ENCODE measurements at places on chromosomes 1 and 21. TPM values are rescaled to one million over a fixed set of nuclear protein-coding genes. Genes with fewer than 3 reads are reported as not detected.

GRCh38 chr1:113416496-113416895, 26.2 kb downstream of the MAGI3 start:
- DNase-seq = no peak

DNA sequence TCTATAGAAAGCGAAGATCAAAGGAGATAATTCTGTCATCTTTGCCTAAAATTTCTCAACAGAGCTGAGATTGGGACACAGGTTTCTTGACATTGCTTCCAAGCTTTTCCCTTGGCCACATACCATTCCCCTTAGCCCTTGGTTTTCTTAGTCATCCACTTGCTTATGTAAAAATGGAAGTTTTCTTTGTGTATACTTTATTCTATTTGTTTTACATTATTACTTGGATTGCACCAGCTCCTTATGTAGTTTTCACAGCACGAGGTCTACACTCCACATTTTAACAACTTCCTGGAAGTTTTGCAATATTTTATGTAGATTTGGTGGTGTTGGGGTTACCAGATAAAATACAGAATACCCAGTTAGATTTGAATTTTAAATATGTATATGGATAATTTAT, 129.8 kb downstream of the PLA2G4A start:
- no peak for DNase-seq

DNA sequence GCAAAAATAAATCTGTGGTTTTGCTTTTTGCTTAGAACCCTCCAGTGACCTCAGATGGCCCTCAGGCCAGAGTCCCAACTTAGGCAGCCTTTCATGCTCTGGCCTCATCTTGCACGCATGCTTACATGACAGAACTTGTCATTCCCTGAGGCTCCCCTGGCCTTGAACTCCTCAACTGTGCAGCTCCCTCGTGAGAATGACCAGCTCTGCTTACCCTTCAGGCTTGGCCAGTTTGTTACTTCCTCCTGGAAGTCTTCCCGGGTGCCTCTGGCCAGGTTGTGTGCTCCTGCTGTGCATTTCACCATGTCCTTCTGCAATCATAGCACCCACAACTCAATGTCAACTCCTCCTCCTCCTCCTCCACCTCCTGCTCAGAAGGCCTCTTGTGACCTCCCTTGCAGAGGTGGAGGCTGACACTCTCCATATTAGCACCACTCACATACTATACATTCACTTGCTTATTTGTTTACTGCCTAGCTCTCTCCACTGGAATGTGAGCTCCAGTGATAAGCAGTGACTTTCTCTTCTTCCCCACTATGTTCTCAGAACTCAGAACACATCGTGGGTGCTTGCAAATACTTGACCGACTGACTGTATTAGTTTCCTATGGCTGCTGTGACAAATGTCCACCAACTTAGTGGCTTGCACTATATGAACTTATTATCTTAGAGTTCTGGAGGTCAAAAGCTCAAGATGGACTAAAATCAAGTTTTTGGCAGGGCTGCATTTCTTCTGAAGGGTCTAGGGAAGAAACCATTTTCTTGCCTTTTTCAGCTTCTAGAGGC, 41.9 kb downstream of the RCSD1 start:
- no peak for DNase-seq

GRCh38 chr1:200252531-200252930, 157.3 kb downstream of the ZNF281 start:
- DNase-seq = no peak

GRCh38 chr1:178096421-178096820, 2.5 kb downstream of the RASAL2 start:
- no peak for DNase-seq

DNA sequence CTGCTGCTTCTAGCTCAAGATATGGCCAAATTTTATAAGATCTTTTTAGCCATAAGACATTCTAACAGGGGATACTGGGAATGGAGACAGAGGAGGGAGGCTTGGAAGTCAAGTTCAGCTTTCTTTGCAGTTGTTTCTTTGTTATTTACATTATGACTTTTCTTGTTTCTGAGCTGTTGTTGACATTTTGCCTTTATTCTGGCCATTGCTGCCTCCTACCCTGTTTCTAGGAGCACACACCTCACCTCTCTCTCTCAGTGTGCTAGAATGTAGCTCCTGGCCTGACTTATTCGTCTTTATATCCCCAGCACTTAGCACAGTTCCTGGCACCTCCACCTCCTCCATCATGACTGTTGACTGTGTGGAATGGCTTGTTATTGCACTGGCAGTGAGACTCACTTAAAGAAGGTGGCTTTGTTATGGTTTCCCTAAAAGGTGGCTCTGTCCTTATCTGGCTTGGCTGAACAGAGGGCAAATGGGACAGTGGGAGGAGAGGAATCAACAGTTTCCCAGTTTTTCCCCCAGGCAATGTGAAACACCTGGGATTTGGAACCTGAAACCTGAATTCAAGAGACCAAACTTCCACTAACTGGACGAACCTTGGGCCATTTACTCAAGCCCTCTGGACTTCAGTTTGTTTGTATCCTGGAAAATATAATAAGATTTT, 76.1 kb upstream of the PPP2R5A start:
- DNase-seq = no peak

- DNase-seq = no peak
These were observed 13.1 kb downstream of the SDCCAG8 start for GRCh38 chr1:243268751-243269460.

- no peak for DNase-seq
These were observed 320.2 kb downstream of the ZP4 start for GRCh38 chr1:237570530-237570929.

DNA sequence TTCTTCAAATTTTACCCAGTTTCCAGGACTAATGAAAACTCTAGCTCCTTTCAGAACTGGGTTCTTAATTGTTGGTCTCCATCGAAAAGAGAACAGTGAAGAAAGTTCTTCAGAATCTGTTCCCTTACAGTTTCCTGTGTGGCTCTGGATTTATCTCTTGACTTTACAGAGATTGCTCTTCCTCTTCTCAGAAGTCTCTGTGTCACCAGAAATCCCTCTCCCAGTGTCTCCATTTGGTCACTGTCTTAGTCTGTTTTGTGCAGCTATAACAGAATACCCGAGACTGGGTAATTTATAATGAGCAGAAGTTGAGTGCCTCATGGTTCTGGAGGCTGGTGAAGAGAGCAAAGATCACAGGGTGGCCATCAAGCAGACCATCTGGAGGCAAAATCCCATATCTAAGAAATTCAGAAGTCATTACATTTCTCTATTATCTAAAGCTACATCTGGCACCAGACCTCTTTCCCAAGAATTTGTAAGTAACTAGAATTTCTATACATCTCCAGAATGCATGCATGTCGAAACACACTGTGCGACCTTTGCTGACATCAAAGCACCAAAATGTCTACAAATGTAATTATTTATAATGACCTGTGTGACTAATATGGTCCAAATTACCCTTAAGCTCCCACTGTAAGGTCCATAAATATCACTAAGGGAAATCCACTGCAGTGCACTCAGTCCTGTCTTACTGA, 65.4 kb upstream of the KRTAP19-8 start:
- DNase-seq = no peak

- no peak for DNase-seq
These were observed 27.7 kb upstream of the AXDND1 start for GRCh38 chr1:179337942-179338560.

GRCh38 chr1:198467907-198468306, 72.6 kb downstream of the ATP6V1G3 start:
- no peak for DNase-seq

DNA sequence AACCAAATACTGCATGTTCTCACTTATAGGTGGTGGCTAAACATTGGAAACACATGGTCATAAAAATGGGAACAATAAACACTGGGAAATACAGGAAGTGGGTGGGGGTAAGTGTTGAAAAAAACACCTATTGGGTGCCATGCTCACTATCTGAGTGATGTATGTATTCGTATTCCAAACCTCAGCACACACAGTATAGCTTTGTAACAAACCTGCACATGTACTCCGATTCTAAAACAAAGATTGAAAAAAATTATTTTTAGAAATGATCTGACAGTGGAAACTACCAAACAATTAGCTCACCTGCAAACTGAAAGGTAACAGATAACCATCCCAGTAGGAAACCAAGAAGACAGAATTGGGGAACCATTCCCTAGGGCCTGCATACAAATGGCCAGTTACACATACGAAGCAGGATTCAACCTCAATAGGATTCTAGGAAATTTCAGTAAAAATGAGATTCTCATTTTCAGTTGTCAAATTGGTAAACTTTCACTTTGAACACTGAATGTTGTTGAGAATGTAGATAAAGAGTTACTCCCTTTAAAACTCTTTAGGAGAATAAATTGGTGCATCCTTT, 88.1 kb upstream of the LRRC8D start:
- no peak for DNase-seq

DNA sequence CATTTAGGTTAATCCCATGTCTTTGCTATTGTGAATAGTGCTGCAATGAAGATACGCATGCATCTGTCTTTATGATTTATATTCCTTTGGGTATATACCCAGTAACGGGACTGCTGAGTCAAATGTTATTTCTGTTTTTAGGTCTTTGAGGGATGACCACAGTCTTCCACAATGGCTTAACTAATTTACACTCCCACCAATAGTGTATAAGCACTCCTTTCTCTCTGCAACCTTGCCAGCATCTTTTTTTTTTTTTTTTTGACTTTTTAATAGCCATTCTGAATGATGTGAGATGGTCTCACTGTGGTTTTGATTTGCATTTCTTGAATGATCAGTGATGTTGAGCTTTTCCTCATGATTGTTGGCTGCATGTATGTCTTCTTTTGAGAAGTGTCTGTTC, 33.5 kb downstream of the ASH1L start:
- no peak for DNase-seq

DNA sequence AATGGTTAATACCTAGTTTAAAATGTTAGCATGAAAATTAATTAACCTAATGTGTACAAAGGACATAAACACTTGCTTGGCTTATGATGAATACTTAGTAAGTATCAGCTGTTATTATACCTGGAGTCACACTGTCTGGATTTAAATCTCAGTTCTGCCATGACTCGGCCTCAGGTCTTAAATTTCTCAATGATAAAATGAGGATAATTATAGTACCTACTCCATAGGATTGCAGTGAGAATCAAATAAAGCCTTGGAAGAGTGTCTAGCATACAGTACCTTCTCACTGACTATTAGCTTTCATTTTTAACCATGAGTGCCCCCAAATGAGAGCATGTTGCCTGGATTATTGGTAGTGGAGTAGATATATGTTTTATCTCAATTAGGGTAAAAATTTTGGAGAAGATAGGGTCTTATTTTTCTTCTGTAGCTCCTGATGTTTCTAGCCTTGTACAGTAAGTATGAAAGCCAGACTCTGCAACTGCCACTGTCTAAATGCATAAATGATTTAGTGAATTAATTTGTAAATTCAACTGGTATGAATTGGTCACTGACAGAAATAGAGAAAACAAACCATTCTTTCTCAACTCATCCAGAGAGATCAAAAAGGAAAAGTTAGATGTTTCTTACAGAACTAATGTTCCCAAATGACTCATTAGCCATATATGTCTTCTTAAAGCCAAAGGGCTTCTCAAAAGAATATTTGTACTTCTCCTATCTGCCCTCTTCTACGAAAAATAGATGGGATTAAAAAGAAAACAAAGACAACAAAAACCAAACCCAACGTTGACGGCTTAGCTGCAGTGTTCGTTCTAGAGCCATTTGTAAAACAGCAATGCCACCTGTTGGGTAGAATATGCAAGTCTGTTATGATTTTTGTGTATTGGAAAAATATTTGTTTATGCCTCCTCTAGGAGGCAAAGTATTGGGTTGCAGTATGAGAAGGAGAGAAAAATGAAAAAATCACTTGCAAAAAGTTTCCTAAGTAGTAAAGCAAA, 53.8 kb upstream of the MROH9 start:
- no peak for DNase-seq

- DNase-seq = no peak
These were observed 17.2 kb downstream of the NFASC start for GRCh38 chr1:204887846-204888245.

- DNase-seq = no peak
These were observed 187.4 kb downstream of the KCNK2 start for GRCh38 chr1:215269955-215270354.

DNA sequence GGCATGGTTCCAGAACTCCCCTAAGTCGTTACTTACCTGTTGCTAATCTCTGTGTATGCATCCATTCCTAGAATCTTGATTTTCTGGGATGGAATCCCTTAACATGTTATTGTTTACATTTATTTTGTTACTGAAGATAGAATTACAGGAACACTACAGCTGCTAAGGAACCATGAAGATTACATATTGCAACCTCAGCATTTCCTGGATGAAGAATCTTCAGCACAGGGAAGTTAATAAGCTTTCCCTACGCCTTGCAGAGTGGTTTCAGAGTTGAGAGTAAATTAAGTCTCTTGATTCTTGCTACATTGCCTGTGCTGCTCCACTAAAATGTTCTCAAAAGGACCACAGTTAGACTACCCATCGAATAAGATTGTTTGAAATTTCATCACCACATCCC, 31.4 kb upstream of the GBP6 start:
- no peak for DNase-seq

DNA sequence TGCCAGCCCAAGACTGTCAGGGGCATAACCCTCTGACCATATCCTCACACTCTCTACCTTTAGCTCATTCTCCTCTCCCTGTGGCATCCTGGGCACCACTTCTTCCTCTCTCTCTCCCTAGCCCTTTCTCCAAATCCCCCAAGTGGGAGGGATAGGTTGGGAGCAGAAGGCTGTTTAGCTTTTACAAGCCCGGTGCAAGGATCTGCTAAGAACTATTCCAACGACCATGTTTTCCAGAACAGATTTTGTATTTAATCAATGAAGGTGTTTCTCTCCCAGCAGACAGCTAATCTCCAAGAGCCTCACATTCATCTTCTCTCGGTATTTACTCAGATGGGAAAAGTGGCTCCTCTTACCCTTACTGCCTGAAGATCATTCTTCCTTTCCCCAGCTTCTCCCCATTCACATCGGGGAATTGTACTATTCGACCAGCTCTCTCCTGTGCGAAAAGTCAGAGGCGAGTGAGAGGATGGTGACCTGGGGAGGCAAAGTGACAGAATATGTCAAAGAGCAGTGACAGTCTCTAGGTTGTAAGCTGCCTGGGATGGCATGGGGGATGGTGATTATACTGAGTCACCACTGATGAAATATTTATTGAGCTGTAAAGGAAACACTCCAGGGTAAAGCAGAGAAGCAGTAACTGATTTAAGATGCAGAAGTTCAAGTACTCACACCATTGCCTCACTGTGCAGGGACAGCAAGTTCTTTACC, 47.0 kb upstream of the RBM15 start:
- no peak for DNase-seq

The HP1BP3 gene
- polyA plus RNA-seq = 278 TPM

The CD55 gene
- 156 TPM for polyA plus RNA-seq

The OLFML3 gene
- not detected for polyA plus RNA-seq

The RNF207 gene
- polyA plus RNA-seq = not detected

The RRP1B gene
- polyA plus RNA-seq = 36.1 TPM

The TNFRSF14 gene
- polyA plus RNA-seq = 48.9 TPM

The NTMT2 gene
- polyA plus RNA-seq = not detected

The C8A gene
- polyA plus RNA-seq = not detected

All from naive thymus-derived CD8-positive, alpha-beta T cell (primary cell).